ENCODE measurements at places on chromosomes 2 and 18.

- DNase-seq, result no peak
Observed at GRCh38 chr18:22632191-22632590, 214.5 kb upstream of the CTAGE1 start.

DNA sequence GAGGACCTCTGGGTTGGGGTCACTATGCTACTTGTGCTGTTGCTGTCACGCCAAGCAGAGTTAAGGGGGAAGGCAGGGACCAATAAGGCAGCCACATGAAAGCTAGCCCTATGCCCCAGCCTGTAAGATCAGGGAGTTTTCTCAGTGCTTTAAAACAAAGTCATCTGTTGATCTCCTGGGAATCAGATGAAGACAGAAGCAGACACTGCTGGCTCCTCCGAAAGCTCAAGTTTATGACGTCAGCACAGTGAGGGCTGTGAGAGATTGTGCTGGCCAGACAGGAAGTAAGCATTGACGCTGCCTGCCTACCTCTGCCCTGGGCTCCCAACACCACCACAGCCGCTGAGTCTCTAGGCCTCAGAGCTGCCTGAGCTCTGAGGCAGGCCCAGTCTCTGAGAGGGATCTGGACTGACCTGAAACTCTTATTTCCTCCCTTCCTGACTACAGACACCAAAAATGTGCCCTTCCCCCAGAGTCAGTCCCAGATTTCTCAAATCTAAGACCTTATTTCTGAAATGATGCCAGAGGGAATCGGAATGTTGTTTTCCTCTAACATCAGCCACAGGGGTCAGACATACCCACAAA lies 118.1 kb upstream of the EPAS1 start:
- DNase-seq, result peak; percentile 6

DNA sequence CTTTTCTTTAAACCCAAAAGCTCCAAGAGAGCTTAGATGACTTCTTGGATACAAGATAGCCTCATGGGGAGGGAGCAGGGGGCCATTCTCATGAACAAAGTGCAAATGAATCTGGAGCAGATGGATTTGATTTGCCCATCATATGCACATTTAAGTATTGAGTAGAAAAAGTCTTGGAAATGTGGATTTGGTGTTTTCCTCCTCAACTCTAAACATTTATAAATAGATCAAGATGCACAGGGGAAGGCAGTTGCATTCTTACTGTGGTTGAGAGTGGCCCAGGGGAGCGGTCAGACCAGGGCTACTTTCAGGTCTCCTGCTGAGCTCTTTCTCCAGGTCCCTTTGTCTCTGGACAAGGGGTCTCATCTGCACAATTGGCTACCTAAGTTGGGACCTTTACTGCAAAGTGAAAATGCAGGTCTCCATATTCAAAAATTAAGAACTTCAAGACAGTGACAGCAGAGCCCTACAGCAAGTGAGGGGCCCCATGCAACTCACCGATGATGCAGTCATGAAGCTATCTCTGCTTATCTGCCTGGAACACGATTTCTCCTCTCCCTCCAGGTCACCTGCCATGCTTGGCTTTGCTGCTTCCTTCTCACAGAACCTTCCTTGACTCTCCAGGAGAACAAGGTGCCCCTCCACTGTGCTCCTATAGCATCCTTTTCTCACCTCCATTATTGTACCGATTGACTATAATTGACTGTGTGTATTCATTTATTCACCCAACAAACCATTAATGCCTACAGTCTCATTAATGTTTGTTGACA lies 145.4 kb downstream of the LPIN1 start:
- DNase-seq, result no peak

- DNase-seq, result peak; percentile 21
Observed at GRCh38 chr2:234335661-234336228, 161.1 kb downstream of the ARL4C start.

DNA sequence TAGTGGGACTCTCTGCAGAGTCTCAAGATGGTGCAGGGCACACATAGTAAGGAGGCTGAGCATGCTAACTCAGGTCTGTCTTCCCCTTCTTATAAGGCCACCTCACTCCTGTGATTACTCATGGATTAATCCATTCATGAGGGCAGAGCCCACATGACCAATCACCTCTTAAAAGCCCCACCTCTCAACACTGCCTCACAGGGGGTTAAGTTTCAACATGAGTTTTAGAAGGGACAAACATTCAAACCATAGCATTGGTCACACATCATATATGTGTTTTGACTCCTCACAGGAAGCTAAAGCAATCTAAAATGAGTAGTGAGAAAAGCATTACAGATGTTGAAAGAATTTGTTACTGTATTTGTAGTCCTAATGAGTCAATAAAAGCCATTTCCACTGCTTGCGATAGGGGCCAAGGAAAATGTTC lies 57.5 kb downstream of the DTNA start:
- DNase-seq, result no peak

GRCh38 chr2:177078416-177078815 lies 134.2 kb upstream of the HNRNPA3 start:
- no peak for DNase-seq

Measured in stimulated activated CD8-positive, alpha-beta memory T cell treated with anti-CD3 and anti-CD28 coated beads, Interleukin-7, amount 100 ng/mL, for 1 hour (primary cell).